ENCODE measurements at places on chromosomes 6 and 20.
A peak's percentile ranks its signal among the peaks of the same experiment; 100 is the strongest.

- no peak for DNase-seq
Measured at GRCh38 chr6:1792989-1793388, 183.3 kb downstream of the FOXC1 start.

GRCh38 chr6:20013066-20013861 is 176.1 kb downstream of the ID4 start:
- DNase-seq, result no peak

GRCh38 chr20:309306-309840 is 12.0 kb downstream of the ZCCHC3 start:
- DNase-seq, result no peak

DNA sequence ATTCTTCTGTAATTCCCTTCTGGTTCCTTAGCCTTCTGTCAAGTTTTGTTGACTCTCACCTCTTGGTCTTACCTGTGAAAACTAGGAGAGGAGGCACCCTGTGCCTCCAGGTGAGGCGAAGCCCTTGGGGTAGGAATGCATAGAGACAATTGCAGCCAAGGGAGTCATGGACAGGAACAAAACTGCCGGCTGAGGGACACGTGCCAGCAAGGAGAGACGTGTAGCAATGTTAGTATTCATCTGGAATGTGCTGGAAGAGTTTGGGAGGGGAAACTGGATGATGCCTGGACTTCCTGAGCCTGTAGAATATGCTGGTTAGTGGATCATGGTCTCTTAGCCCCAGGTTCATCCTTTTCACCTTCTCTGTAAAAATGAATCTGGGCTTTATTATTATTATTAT is 3.9 kb upstream of the TIAM2 start:
- DNase-seq, result no peak

- no peak for DNase-seq
Measured at GRCh38 chr6:71498638-71499037, 210.0 kb downstream of the OGFRL1 start.

- DNase-seq, result no peak
Measured at GRCh38 chr6:69427882-69428281, 368.9 kb downstream of the LMBRD1 start.

DNA sequence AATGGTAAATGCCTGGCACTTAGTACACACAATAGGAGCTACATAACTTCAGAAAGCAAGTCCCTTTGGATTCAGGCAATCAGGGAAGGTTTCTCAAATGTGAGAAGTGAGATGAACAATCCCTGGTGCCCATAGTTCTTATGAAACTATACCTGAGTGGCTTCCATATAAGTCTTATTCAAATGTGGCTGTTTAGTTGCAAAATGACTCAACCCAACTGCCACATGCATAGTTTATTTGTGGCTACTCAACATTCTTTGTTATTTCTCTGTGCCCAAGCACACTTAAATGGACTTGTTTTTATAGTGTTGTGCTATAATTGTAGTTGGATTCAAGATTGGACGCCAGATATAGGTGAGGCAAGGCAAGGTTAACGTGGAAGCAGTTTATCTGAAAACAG is 93.7 kb upstream of the ATXN1 start:
- no peak for DNase-seq

DNA sequence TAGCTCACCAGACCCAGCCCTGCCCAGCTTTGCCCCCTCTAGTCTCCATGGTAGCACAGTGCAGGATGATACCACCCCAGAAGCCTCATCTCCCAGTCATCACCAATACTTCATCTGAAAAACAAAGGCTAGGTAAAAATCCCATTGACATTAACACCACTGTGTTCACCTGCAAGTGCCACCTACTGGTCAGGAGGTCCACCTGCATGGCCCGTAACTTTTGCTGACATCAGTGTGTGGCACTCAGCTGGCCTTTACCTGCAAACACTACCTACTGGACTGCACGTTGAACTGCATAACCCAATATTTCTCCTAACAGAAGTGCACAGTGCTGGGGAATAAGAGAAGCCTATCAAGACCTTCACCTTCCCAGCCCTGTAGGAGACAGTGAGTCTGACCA is 234.7 kb upstream of the ADGRB3 start:
- DNase-seq, result no peak

DNA sequence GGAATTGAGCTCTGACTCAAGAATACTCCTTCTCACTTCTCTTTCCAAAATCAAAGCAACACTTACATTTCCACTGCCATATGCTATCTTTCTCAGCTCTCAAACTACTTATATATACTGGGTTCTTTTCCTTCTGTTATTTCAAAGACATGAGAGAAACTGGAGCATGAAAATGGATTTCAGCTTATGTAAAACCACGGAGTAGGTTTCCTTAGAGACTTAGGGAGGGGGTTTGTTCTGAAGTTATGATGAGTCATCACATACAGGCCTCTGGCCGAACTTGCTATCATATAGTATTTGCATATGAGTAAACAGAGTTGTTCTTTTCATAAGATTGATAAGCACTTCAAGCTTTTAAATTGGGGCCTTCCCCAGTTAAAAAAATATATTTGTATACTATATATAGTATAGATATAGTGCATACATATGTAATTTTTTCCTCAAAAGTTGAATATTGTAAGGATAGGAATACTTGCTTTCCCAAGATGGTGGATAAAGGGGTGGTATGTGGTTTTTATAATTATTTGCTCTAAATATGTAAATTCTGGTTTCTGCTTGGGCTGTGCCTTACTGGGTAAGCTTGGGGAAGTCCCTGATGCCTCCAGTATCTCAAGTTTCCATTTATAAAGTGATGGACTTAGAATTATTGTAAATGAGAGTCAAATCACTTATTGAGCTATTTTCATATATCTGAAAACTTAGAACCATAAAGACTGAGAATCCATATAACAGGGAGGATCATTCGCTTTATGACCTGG is 273.9 kb downstream of the RFPL4B start:
- DNase-seq, result no peak

- DNase-seq, result no peak
Measured at GRCh38 chr20:34299556-34300255, 3.4 kb downstream of the AHCY start.

DNA sequence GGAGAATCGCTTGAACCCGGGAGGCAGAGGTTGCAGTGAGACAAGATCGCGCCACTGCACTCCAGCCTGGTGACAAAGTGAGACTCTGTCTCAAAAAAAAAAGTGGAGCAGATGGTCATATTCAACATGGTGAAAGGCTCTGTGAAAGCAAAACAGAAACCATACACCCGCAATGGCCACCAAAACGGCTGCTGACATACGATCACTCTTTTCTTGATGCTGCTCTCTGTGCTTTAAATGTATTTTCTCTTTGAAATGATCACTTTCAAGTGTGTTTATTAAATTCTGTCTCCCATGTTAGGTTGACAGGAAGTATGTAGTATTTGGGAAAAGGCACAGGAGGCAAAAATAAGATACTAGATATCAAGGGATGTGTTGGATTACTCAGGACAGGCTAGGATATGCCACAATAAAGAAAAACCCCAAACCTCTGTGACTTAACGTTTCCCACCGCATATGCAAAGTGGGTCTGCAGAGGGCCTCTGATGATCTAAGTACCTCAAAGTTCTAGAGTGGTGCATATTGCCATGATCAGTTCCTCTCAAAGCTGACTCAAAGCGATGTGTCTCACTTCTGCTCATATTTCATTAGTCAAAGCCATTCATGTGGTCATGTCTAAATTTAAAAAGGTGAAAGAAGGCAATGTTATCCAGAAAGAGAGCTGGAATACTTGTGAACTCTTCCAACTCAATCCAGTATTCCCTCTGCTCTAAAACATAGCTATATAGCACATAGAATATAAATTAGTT is 155.1 kb upstream of the SOX4 start:
- DNase-seq, result peak; percentile 6

GRCh38 chr20:47672886-47673670 is 112.2 kb downstream of the SULF2 start:
- no peak for DNase-seq

GRCh38 chr6:11974089-11974488 is 38.0 kb upstream of the HIVEP1 start:
- DNase-seq, result no peak

DNA sequence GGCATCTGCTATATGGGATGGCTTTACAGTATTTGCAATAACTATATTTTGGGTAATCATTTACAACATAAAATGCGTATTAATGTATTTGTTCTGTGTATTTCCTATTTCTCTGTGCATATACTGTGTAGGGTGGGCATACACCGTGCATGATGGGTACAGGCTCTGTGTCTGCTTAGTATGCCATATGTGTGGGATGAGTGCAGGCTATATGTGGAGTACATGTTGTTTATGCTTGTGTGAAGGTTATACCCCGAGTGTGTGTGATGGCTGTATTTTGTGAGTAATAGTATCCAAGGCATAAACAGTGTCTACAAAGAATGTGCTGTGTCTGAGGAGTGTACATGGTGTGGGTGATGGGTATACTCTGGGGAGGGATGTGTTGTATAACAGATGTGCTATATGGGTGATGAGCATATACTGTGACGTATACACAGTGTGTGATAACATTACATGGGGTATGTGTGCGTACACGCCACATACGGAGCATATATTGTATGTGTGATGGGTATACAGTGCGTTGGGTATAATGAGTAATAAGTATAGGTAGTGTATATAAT is 52.7 kb downstream of the CPXM1 start:
- DNase-seq, result no peak

GRCh38 chr6:25169553-25169952 is 109.6 kb upstream of the CARMIL1 start:
- DNase-seq, result no peak

GRCh38 chr20:7516621-7517111 is 423.6 kb downstream of the HAO1 start:
- DNase-seq, result no peak

- no peak for DNase-seq
Measured at GRCh38 chr6:64013011-64013410, 377.4 kb downstream of the PHF3 start.

GRCh38 chr6:24401458-24401857 is 1.3 kb upstream of the MRS2 start:
- DNase-seq, result no peak

DNA sequence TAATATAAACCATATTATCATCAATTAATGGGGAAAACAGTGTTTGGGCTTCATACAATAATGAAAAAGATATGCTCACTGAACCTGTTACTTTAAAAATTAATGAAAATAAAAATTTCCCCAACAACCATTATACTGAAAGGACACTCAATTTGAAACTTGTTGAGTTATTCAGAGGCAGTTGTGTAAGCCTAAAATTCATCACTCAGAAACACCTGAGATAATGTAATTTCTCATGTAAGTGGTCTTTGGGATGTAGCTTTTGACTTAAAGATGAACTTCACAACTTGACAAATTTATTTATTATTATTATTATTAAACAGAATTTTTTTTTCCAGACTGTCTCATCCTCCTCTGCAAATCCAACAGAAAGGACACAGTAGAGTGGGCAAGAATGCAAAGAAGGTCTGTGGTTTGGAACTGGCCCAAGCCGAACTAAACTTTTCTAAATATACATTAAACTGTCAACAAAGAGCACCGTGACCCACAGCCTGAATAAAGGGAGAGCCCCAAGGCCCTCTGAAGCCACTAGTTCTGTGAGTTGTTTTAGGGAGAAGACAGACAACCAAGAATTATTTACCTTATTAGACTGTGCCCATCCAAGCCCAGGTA is 32.2 kb upstream of the HEY2 start:
- DNase-seq, result no peak

DNA sequence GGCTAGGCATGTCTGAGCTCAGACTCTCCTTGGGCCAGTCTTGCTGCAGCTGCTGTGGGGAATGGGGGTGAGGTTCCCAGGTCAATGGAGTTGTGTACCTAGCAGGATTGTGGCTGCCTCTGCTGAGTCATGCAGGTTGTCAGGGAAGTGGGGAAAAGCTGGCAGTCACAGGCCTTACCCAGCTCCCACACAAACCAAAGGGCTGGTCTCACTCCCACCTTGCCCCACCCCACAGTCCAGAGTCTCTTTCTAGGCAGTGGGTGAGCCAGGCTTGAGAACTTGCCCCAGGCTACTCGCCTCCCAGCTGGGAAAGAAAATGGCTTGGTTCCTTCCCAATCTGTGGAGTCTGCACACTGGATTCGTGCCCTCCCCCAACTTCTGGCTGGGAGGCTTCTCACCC is 65.7 kb downstream of the SCP2D1 start:
- DNase-seq, result no peak

- no peak for DNase-seq
Measured at GRCh38 chr6:149854532-149854931, 9.6 kb downstream of the LRP11 start.

- DNase-seq, result no peak
Measured at GRCh38 chr6:166152660-166153059, 15.0 kb downstream of the TBXT start.

GRCh38 chr20:38407321-38407720 is 27.8 kb downstream of the SNHG17 start:
- DNase-seq, result no peak

- no peak for DNase-seq
Measured at GRCh38 chr6:113364766-113365165, 492.4 kb upstream of the MARCKS start.

DNA sequence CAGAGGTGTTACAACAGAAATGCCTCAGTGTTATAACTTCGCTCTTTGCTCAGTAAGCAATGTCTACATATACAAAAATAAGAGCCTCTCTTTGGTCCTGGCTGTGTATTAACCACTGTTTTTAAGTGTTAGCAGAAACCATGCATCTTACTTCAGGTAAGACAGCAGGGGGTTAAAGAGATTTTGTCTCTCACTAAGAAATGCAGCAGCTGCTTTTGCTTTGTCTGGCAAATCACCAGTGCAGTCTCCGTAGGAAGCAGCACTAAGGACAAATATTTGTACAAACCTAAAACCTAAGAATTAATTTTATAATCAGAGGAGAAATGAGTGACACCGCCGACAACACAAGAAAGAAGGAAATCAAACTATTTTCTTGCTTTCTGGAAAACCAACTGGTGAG is 758 bp downstream of the SMIM28 start:
- DNase-seq, result no peak

- no peak for DNase-seq
Measured at GRCh38 chr6:137115658-137116057, 57.8 kb downstream of the IL22RA2 start.

DNA sequence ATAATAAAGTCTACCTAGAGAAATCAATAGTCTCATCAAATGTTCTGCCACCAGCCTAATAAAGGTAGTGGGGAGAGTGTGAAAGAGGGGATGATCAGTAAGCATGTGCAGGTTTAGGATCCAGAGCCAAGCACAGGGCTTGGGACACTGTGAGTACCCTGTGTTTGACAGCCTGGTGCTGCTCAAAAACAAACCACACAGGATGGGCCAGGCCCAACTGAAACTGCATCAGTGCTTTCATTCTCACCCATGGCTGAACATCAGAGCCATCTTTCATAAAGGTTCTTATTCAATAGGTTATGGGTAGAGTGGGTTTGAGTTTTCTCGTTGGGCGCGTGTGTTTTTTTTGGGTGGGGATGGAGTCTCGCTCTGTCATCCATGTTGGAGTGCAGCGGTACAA is 87.3 kb upstream of the NHSL1 start:
- DNase-seq, result no peak

GRCh38 chr20:18465536-18466200 is 1.2 kb downstream of the DZANK1 start:
- DNase-seq, result no peak

- no peak for DNase-seq
Measured at GRCh38 chr20:46361381-46361780, 45.0 kb downstream of the ELMO2 start.
